ENCODE measurements at places on chromosomes 4 and X.
A peak's percentile ranks its signal among the peaks of the same experiment; 100 is the strongest.

DNA sequence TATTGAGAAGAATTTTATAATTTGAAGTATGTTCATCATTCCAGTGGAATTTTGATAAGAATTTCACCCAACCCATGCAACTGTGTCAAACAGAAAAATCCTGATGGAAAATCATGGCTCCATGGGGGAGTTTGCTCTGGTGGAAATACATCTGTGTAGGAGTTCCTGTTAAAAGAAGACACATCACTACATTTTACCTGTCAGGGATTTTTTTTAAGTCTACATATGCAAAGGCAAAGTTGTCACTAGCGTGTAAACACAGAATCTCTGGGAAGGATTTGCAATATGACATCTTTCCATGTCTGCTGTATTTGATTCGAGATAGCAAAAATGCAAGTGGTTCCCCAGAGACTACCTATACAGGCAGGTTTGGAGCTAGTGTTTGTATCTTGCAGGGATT is 581.0 kb downstream of the KCNIP4 start:
- DNase-seq, result no peak

GRCh38 chrX:39327255-39327654 is 526.0 kb downstream of the MID1IP1 start:
- no peak for DNase-seq

DNA sequence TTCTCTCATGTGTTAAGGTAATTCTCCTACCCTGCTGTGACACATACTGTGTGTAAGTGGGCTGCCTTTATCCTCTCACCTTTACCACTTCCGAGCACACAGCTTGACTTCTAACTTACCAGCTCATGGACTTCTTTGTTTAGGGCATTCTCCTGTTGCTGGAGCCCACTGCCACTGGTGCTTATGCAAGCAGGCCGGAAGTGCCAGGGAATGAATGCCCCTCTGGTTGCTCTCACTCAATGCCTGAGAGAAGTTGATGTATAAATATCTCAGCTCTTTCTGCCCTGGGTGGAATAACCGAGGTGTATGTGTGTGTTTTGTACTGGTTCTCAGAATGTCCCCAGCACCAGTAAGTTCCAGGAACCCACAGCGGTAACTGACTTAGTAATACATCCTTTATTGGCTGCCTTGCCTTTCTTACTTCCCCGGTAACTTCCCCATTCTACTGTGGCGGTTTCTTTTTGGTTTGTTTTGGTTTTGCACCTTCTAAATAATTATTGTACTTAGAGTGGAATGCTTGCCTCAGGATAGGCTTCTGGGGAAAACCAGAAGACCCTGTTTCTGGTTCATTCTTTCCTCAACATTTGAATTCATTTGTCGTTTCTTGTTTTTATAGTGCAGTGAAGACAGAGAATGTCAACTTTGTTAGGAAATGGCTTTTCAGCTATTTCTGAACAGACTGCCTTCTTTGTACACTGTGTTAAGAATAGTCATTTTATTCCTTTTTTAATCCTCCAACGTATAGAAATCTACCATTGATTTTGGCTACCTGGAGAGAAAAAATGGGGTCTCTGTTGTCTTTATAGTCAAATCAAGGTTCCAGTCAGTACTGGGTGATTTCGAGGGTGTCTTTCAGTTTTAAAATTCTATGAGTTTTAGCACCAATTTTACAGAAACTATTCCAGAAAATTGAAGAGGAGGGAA is 45.4 kb downstream of the CXorf58 start:
- DNase-seq, result peak; percentile 48

DNA sequence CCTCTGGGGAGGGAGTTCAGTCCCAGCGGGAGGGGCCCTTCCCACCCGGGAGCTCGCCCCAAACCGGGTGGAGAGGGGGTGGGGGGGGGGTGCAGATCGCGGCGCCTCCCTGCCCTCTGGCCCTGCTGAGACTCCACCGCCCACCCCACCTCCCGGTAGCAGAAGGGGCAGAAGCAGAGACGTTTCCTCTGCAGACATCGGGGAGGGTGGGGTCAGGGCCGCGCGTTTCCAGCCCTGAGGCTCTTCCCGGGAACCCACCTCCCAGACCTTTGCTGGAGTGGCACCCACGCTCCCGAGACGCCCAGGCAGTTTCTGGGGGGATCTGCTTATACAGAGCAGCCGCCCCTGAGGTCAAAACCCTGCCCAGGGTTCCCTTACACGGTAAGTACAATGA is 30.2 kb downstream of the CPLX1 start:
- DNase-seq, result no peak

DNA sequence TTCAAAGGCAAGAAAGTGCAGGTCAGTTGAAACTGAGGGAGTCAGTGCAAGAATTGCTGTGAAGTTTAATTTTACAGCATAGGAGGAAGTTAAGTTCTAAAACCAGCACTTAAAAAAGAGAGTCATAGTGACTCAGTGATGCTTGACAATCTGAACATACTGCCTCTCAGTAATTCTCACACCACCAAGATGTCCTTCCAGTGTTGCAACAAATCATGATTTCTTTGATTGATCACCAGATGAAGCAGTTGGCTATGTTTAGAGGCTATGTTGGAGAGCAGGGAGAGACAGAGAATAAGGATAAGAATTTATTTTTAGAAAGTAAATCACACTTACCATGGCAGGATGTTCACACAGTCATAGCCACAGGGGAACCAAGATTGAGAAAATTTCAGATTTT is 13.2 kb downstream of the TRIM2 start:
- peak; percentile 40 for DNase-seq

- DNase-seq, result peak; percentile 49
Observed at GRCh38 chr4:158949099-158949498, 153.8 kb upstream of the RAPGEF2 start.

GRCh38 chrX:123217077-123217476 is 33.0 kb downstream of the GRIA3 start:
- no peak for DNase-seq

DNA sequence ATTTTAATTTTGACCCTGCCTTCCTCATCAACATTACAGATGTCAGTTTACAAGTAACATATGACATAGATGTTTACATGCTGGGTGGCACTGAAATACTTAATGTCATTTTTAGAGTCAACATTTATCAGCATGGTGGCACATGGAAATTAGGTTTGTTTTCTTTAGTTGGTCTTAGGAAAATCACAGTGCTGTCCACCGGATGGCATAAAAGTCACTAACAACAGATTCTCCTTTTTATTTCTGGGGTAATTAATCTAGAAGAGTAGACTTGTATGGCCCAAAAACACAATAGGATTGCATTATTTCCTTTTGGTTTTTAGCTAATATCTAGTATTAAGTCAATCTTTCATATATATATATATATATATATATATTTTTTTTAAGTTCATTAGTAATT is 88.6 kb upstream of the HHIP start:
- DNase-seq, result no peak

GRCh38 chrX:75327607-75328006 is 53.7 kb downstream of the UPRT start:
- DNase-seq, result no peak

DNA sequence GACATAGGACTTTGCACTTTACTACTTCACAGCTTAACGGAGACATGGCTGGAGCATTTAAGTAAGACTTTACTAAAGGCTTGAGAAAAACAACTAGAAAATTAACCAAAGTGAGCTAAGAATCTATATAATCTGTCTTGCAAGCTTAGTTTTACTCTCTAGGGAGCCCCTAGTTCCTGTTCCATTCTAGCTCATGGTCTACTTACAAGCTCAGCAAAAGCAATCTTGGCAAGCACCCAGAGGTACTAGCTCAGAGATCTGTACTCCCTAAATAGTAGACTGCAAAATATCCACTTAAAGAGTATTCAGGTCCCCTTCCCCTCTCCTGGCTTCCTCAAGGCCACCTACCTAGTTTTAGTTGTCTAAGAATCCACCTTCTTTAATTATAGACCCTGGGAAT is 469.0 kb downstream of the IDS start:
- no peak for DNase-seq

GRCh38 chr4:57151481-57151880 is 41.3 kb upstream of the IGFBP7 start:
- DNase-seq, result no peak

DNA sequence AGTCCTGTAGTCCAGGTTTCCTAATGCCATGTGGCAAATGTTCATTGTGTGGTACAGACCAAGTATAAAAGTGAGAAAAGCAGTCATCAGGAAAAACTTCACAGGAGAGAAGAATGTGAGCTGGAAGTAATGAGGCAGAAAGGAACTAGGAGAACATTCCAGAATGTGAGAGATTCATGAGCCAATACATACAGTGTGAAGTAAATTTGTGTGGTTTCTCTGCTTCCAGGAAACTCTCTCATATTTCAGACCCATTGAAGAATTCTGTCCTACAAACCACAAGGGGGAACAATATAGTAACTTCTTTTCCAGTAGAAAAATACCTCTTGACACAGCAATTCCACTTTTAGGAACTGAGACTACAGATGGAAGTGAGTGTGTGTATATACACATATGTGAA is 136.5 kb downstream of the RNF150 start:
- DNase-seq, result peak; percentile 5

DNA sequence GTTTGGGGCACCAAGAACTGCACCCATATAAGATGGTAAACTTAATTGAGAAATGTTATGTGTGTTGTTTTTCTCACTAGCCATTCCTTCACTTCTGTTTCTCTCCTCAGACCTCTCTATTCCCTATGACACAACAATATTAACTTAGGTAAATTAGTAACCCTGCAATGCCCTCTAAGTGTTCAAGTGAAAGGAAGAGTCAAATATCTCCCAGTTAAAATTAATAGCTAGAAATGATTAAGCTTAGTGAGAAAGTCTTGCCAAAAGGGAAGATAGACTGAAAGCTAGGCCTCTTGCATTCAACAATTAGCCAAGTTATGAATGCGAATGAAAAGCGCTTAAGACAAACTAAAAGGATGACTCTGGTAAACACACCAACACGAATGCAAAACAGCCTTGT is 132.9 kb upstream of the KLF8 start:
- no peak for DNase-seq

DNA sequence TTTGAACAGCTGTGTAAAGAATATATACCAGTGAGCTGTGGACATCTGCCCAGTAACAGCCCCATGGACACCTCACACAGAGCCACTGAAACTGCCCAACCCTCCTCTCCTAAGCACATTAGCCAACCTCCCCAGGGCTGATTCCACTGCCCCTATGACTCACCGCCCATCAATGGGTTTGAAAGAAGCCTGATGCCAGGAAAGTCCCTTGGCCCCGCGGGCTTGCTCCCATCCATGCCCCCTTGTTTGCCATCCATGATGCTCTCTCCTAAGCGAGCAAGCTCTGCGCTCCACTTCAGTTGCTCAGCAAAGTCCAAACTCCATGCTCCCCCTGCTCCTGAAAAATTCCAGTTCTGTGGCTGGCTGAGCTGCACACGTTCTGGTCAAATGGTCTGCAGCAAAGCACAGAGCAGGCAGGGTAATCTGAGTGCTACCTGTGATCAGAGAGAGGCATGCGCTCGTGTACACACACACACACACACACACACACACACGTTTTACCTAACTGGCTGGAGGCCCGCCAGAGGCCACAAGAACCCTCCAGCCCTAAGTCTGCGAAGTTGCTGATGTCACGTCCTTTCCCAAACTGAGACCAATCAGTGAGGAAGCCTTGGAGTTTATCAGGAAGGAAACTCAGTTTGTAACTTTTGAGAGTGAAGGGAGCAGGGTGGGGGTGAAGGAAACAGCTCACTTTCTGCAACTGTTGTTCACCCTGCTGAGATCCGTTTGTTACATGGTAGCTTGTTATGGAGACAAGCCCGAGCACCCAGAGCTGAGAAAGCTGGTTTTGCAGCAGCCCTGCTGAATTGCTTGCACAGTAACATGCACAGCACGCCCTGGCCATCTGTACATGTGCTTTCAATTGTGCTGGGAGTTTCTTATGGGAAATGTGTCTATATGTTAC is at the start of gene ASB9:
ASB9 (minus strand) TSS at position 466 of the 904 bp plus-strand sequence; CDS start at position 257, 209 bp downstream.
- peak; percentile 57 for DNase-seq

DNA sequence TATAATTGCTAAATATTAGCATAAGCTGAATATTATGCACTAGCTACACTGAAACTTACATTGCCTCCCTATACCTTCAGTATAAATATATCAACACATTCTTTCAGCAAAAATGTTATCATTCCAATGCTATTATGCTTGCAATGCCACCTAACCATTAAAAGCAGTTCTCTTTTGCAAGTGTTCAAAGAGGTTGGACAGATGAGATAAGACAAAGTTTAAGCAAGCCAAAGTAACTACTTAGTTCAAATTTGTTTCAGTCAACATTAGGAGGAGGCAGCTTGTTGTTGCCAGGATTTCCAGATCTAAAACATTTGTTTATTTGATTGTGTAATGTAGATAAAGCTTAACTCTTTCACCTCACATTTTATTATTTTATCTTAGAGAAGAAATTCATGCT is 323.9 kb upstream of the FAM241A start:
- no peak for DNase-seq

DNA sequence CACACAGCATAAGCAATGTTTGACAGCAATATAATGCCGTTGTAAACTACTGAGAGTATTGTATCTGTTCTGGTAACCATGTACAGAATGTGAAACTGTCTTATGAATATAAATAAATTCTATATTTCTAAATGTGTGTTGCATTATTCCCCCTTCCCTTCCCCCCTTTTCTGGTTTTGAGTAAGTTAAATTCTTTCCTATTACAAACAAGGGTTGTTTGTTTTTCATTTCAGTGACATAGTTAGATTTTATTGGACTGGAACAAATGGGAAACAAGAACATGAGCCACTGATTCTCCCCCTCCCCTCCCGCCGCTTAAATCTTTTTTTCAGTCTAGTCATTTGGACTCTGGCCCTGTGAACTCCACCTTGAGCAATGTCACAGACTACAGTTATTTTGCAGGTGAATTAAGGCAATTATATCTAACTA is 69.8 kb downstream of the GPAT3 start:
- no peak for DNase-seq

DNA sequence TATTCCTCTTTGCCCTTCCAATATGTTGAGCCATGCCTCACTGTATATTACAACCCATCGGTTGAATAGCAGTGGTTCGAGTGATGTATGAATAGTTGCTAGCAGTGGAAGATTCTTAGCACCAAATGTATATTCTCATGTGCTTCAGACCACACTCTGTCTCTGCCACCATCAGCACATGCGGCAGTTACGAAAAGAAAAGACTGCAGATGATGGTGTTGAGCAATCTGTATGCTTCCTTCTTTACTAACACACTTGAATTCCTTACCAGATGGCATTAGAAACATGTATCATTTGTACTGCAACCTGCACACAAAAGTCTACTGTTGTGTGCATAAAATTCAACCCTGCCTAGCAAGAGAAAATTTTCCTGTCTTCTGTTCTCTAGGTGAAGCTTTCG is 214.6 kb downstream of the ENOX2 start:
- no peak for DNase-seq

GRCh38 chr4:168361365-168362024 is 42.9 kb upstream of the DDX60 start:
- no peak for DNase-seq

GRCh38 chrX:138858438-138858837 is 146.9 kb upstream of the FGF13 start:
- DNase-seq, result peak; percentile 67

DNA sequence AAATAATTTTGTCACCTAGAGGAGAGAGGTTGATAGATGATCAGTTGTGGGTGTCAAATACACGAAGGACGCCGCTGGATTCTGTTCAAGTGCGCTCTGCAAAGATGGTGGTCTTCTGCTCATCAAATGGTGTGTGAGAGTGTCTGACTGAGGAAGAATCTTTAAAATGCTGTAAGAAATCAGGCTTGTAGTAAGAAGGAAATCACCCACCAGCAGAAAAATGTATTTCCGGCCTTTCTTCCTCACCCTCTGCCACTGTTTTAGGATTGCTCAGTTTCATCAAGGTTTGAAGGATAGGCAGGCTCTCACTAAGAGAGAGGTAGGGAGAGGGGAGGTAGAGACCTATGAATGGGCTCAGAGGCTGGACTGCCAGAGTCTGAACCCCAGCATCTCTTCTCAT is 28.7 kb downstream of the RHOH start:
- no peak for DNase-seq

- no peak for DNase-seq
Observed at GRCh38 chr4:170231377-170231776, 141.6 kb upstream of the AADAT start.

Data from suppressor macrophage treated with lipopolysaccharide for 1 hour (primary cell).